Stimulated activated CD4-positive, alpha-beta T cell treated with anti-CD3 and anti-CD28 coated beads, TNF-alpha, amount 100 ng/mL, for 48 hours (primary cell): ENCODE measurements at places on chromosomes 2 and 18.

DNA sequence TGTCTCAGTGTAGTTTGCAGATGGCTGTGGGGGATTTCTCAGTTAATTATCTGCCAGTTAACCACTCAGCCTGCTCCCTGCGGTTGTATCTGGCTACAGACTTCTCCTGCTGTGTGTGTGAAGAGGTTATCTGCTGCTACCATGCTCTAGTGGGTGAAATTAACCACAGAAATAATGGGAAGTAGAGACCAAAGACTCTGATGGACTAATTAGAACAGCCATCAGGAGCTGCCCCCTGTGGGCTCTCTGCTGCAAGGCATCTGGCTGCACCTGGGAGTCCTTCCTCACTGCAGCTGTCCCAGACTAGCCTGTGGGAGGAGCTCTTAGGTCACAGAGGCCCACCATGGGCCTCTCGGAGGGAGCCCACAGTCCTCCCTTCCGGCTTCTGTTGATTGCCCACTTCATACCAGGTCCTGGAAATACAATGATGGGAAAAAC, 66.6 kb downstream of the CTIF start:
- no peak for DNase-seq

GRCh38 chr2:213185147-213185822, 33.9 kb upstream of the IKZF2 start:
- no peak for DNase-seq

DNA sequence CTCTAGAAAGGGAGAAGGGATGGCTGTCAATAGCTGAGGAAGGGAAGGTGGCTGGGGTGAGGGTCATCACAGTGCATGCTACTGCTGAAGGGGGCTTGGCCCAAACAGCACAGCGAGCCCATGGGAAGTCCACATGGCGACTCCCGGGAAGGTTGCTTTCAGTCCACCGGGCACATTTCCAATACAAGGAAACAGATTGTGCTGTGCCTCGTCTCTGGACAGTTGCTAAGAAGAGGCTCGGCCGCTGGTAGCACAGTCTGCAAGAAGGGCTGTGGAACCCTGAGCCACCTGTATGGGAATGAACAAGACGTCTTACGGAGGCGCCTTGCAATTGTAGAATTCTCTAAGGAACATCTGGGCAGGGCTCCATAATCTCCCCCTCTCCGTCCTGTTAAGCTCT, 123.1 kb downstream of the CELF4 start:
- DNase-seq = no peak

- DNase-seq = no peak
These were observed 124.1 kb upstream of the LGALSL start for GRCh38 chr2:64329848-64330247.

DNA sequence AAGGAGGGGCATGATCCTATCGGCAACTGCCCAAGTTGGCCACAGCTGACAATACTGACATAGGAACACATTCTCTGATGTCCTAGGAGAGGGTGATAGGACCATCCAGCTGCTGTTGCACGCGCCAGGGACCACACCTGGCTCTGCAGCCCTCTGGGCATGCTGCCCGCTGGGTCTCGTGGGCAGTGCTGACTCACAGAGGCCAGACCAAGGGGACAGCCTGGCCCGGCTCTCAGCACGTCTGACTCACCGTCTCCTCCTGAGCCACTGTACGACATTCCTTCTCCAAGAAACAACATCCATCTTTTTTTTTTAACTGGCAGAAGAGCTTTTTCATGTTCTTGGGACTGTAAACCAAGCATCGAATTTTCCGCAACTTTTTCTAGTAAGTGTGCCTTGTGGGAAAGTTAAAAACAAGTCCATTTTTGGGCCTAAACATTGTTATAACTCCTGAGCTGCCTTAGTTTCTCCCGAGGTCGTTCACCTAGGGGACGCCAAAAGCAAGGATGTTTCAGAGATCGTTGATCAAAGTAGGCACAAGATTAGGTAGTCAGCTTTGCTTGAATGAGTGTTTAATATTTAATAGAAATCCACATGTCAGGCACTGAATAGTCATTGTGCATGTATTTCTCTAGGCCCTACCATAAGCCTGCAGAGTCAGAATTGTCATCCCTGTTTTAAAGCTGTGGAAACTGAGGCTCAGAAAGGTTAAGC, 100.3 kb downstream of the TTC32 start:
- DNase-seq = no peak

GRCh38 chr18:41828137-41828536, 126.9 kb upstream of the PIK3C3 start:
- no peak for DNase-seq

DNA sequence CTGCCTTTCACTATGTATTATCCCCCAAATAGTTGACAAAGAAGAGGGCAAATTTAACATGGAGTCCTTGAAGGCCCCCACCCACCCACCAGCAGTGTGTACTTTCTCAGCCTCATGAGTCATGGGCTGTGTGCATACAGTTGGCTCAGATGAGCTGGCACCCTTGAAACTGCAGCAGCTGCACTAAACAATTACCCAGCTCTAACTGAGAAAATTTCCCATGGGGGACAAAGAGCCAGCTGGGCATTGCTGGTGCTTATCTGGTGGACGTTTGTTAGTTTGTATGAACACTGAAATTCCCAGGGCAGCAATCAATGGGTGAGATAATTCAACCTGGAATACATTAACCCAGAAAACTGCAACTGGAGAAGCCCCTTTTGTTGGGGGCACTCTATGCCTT, 131.7 kb downstream of the GCA start:
- DNase-seq = no peak

- no peak for DNase-seq
These were observed 135.4 kb downstream of the HAUS1 start for GRCh38 chr18:46239549-46239948.

GRCh38 chr2:203412546-203413331, 84.5 kb downstream of the ABI2 start:
- no peak for DNase-seq

DNA sequence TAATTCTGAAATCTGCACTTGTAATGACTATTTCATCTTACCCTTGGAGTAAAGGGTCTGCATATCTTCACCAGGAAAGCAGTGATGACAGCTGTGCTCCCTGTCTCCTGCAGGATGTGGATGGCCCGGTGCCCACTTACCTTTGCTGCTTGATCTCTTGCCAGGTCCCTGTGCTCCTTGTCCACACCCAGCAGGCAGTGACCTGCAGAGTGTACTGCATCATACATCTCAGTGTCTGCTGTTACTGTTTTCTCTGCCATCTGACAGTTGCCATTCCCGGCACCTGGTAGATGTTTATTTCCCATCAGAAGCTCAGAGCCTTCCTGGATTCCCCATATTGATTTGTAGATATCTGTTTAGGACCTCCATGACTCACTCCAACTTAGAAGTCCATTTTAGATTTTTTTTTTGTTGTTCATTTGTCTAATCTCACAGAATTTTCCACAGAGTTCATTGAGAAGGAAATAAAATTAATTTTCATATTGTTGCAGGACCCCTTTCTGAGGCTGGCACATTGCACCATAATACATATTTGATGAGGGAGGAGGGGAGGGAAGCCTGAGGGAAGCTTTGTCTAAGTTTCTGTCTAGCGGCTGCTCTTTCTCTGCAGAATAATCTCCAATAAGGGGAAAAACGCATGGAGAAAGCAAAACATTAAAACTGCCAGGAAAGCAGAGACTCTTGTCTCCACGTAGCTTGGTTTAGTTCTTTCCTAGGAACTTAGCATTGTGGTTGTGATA, 697.5 kb upstream of the RAB6C start:
- DNase-seq = no peak

GRCh38 chr2:209636076-209636475, 135.6 kb upstream of the UNC80 start:
- no peak for DNase-seq

GRCh38 chr2:98807929-98808328, 77.0 kb upstream of the MGAT4A start:
- no peak for DNase-seq

DNA sequence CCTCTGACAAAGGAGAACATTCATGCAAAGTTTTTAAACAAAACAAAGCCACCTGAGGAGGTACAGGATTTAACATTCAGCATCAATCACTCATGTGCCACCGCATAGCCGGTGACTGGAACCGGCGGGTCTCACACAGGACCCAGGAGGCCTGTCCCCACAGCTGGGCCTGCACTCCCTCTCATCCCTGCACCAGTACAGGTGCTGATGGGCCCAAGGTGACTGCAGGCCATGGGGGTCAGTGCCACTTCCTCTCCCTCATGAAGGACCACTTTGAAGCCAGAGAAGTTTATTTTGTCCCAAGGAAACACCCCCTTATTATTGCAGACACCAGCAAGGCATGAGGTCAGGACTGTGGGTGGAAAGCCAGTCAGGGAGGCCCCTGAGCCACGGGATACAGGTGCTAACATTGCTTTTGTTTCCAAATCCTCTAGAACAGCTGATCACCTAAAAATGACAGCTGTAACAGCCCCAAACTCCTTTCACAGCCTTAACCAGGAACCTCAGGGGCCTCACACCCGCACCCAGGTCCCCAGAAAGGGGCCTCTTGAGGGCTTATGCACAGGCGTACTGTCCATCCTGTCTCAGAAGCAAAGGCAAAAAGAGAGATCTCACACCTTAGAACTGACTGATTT, 14.0 kb downstream of the PARD6G start:
- no peak for DNase-seq

- DNase-seq = no peak
These were observed 35.8 kb upstream of the PTPN4 start for GRCh38 chr2:119723784-119724467.

- DNase-seq = no peak
These were observed 84.9 kb downstream of the XRCC5 start for GRCh38 chr2:216194013-216194412.

GRCh38 chr18:61706276-61706915, 186.4 kb downstream of the RNF152 start:
- no peak for DNase-seq

GRCh38 chr2:232363784-232364615, 14.6 kb upstream of the ALPP start:
- DNase-seq = no peak

DNA sequence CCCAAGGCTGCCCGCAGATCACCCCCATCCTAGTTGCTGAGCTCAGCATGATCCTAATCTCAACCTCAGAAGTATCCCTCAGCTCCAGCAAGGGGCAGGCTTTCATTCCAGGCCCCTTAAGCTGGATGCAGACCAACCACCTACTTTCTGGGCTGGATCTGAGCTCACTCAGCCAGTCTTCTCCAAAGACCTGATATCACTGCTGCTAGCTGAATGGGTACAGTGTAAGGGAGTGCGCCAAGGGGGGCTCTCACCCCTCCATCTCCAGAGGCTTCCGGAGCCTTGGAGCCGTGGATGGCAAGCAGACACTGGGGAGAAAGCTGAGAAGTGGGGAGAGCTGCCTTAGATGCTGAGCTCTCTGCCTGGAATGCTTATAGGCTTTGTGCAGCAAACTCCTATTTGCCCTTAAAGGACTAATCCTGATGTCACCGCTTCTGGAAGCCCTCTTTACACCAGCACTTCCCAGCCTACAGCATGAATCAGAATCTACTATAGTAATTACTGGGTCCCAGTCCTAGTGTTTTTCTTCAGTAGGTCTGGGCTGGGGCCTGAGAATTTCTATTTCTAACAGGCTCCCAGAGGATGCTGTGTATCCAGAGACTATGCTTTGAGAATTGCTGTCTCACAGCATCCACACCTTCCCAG, 31.0 kb downstream of the GYPC start:
- no peak for DNase-seq

DNA sequence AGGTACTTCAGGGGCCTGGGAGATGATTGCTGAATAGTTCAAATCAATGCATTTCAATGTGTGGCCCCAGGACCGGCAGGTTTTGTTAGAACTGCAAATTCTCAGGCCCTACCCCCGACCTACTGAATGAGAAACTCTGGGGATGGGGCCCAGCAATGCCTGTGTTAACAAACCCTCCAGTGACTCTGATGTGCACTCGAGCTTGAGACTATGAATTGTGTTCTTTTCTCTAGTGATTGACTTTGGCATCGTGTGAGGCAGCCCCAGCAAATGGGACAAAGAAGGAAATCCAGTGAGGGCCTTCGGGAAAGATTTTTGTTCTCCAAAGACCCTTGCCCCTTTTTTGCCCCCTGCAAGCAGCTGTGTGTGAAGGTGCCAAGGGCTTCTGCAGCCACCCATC, 22.4 kb downstream of the ALK start:
- DNase-seq = no peak

DNA sequence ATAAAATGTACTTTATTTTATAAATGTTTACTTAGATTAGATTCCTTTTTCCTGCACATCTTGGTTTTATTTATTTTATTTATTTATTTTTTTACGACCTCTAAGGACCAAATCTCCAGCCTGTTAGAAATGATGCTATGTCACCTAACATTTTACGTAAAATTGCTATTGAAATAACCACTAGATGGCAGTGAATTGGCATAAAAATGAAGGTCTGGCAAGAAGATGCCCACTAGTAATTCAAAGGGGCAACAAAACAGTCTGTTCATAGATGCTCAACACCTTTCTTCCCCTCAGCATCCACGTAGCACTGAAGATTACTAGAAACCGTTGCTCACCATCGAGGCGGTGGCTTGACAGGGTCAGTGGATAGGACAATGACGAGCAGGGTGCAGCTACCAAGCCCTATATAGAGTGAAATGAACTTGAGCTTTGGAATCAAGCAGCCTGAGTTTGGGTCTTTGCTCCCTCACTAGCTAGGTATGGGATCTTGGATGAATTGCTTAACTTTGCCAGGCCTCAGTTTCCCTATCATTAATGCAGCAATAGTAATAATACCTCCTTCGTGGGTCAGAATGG, 128.7 kb upstream of the L3MBTL4 start:
- no peak for DNase-seq

DNA sequence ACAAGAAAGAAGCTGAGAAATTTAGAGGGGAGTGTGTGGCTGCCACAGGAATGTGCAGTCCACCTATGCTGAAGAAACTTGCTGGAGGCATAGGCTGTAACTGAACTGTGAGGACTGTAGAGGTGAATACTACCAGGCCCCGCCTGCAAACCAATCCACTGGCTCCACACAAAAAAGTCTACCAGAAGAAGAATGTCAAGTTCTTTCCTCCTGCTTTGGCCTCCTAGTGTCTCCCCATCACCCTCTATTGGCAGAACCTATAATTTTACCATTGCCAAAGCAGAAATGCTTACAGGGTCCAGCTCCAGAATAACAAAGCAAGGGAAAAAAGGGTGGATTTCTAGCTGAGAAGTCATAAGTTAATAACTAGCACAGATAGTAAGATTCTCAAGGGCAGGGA, 5.9 kb upstream of the ATP5MC3 start:
- no peak for DNase-seq

DNA sequence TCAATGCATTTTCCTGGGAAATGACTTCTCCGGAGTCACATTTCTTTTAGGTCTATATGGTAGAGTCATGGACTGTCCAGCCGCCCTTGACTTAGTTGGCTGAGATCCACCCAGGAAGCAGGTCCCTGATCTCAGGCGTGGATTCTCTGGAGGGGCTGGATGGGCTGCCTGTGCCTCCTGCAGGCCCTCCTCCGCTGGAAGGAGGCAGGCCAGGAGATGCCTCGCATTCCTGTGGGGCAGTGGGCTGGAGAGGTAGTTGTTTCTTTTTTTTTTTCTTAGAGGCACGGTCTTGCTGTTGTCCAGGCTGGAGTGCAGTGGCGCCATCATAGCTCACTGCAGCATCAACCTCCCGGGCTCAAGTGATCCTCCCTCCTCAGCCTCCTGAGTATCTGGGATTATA, 129.0 kb upstream of the MYCN start:
- no peak for DNase-seq

GRCh38 chr2:72576459-72576858, 249.4 kb downstream of the EXOC6B start:
- DNase-seq = no peak
